ENCODE measurements at places on chromosomes 4 and X.

DNA sequence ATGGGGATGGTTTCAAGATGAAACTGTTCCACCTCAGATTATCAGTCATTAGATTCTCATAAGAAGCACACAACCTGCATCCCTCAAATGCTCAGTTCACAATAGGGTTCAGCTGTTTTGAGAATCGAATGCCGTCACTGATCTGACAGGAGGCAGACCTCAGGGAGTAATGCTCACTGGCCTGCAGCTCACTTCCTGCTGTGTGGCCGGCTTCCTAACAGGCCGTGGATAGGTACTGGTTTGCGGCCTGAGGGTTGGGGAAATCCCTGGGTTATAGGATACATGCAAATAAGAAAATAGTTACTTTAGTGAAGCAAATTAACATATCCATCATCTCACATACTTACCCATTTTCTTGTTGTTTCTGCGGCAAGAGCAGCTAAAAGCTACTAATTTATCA is 160.4 kb downstream of the MAD2L1 start:
- peak; percentile 25 for DNase-seq

DNA sequence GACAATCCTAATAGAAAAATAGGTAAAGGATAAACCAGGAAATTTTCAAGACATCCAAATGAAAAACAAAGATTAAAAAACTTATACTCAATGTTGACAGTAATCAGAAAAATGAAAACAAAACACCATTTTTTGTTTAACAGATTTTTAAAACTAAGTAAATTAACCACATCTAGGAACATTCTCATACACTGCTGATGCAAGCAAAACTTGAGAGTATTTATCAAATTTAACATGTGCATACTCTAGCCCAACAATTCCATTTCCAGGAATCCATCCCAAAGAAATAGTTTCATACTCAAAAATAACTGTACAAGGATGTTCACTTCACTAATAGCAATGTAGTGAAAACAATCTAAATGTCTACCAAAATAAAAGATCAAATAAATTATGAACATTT is 11.5 kb downstream of the ANKRD17 start:
- DNase-seq = no peak

DNA sequence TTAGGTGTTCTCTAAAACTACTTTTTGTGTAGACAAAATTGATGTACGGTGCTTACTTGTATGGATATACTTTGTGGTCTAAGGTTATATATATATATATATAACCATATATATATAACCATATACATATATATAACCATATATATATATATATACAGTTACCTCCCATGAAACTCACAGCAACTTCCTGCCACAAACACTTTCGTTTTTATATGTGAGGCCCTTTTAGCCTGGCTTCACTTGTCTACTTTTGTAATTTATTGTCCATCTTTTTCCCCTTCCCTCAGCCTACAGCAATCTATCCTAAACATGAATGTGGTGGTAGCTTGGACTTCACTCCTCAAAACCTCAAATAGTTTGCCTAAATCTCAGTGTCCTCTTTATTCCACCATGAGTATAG is 72.8 kb upstream of the NPFFR2 start:
- no peak for DNase-seq

DNA sequence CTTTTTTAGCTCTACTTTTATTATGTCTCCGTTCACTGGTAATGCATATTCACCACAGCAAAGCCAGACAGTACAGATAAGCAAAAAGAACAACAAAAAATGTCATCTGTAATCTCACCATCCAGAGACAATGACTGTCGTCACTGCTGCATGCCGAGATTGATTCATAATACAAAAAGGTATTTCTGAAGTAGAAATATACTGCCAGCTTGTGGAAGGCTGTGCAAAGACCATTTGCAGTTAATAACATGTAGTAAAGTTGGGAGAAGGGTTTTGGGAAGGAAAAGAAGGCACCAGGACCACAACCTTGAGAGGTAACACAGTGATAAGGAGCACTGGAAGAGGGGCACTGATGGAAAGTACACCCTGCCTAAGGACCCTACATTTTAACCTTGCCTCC is 223.0 kb upstream of the ZIC3 start:
- DNase-seq = no peak

- no peak for DNase-seq
These were observed 151.7 kb upstream of the MAOA start for GRCh38 chrX:43504394-43504793.

DNA sequence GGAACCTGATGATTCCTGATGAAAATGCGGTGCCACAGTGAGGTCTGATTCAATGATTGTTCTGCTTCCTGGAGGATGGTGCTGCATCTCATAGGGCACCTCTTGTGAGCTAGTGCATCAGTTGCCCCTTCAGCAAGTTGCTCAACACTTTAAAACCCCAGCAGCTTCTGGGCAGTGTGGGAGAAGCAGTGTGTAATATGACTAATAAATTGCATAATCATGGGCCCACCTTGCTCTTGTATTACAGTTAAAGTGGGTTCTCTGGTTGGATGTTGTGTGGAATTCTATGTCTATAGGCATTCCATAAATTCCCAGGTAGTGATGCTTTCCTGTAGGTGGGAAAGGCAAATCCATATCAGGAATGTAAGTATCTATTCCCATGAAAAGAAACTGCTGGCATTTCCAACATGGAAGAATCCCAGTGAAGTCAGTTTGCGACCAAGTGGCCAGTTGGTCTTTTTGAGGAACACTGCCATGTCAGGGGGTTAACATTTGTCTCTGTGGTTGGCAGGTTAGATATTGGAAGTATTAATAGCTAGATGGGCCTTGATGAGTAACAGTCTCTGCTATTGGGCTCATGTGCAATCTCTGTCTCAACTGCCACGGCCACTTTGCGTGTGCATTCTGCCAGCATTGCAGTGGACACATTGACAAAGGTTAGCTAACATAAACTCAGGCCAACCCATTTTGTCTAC is 121.1 kb upstream of the OTUD4 start:
- no peak for DNase-seq

DNA sequence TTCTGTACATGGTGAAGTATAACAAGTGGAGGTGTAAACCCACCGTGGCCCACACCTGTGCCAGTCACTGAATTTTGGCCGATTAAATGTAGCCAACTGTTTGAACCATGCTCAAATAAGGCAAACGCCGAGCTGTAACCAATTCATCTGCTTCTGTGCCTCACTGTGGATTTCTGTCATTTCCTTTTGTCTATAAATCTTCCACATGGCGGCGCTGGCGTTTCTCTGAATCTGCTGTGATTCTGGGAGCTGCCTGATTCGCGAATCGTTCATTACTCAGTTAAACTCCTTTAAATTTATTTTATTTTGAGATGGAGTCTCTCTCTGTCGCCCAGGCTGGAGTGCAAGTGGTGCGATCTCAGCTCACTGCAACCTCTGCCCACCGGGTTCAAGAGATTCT is 19.2 kb downstream of the SUPT20HL2 start:
- DNase-seq = peak; percentile 77

GRCh38 chr4:148273501-148273986 is 168.7 kb downstream of the NR3C2 start:
- DNase-seq = no peak

DNA sequence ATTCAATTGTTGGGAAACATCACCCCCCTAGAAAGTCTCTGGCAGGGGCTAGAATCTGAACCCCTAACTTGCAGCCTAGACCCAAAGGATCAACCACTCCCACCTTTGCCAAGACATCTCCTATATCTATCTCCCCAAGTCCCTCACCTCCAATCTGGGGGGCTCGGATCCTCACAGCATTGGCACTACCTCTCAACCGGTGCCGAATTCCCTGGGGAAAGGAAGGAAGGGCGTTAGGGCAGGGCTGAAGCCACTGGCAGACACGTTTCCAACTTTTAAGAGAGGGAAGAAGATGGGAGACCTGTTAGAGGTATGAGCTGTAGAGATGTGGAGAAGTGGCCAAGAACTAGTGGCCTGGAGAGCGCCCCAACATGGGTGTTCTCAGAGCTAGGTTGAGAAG is 2.7 kb downstream of the TIMM17B start:
- no peak for DNase-seq

GRCh38 chr4:36394352-36394903 is 113.0 kb downstream of the DTHD1 start:
- DNase-seq = no peak

DNA sequence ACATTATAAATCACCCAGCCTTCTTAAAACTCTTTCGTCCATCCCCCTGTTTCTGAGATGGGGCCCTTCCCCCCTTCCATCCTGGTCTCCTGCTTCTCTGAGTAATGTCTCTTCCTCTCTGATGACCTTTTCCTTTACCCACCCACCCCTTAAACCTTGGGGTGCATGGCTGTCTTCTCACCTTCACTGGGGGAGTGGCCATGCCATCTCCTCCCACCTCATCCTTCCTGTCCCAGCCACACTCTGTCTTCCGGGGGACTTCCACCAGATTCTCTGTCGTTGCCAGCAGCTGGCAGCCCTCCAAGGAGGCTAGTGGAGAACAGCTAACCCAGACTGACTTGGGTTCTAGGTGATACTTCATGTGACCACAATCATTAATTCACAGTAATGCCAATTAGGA is 83.2 kb upstream of the SCML1 start:
- no peak for DNase-seq

GRCh38 chr4:34534916-34535315 is 1709.4 kb downstream of the ARAP2 start:
- no peak for DNase-seq

GRCh38 chr4:150316332-150317205 is 238.3 kb downstream of the DCLK2 start:
- no peak for DNase-seq

GRCh38 chrX:136665258-136665900 is 17.4 kb downstream of the CD40LG start:
- DNase-seq = no peak

- peak; percentile 72 for DNase-seq
These were observed 13.4 kb downstream of the ARHGEF6 start for GRCh38 chrX:136767104-136767941.

- no peak for DNase-seq
These were observed 54.5 kb upstream of the FBXW7 start for GRCh38 chr4:152590179-152591031.

GRCh38 chr4:184169225-184169867 is 48.3 kb downstream of the ENPP6 start:
- DNase-seq = peak; percentile 37

- no peak for DNase-seq
These were observed 6.3 kb upstream of the PGAM4 start for GRCh38 chrX:77975755-77976154.

- no peak for DNase-seq
These were observed 131.6 kb downstream of the GATB start for GRCh38 chr4:151629097-151629783.

- DNase-seq = no peak
These were observed 565.2 kb downstream of the PCDH18 start for GRCh38 chr4:136967069-136967468.

- DNase-seq = no peak
These were observed 144.4 kb downstream of the GLRA2 start for GRCh38 chrX:14673764-14674163.

All from GM23338 (cell line).